ENCODE measurements at places on chromosomes 1 and 21. TPM values are rescaled to one million over a fixed set of nuclear protein-coding genes. Genes with fewer than 3 reads are reported as not detected.

DNA sequence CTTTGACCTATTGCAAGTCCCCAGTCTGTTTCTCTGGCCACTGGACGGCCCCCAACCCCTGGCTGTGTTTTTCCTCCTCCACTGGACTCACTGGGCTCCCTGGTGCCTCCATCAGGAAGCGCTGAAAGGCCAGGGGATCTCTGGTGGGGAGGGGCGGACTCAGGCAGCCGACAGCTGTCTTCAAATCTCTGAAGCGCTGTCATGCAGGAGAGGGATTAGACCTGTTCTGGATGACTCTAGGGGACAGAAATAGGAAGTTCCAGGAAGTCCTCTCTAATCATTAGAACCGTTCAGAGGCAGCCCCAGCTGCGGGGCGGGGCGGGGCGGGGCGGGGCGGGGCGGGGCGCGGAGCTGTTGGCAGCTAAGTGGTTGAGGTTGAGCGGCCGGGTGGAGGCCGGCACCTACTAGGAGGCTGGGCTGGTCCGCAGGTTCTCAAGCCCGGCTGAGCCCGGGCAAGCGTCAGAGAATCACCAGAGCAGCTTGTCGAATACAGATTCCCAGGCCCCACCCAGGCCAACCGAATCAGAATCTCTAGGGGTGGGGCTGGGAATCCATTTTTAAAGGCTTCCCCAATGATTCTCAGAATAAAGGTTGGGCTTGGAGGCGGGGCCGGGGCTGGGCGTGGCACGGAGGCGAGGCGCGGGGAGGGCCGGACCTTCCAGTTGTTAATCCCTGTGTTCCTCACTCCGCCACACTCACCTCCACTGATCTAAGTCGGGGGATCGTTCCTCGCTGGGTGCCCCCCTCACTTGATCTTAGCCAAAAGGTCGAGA is 11.4 kb upstream of the PHLDA3 start:
- peak; percentile 74 for DNase-seq
- H3K27ac ChIP-seq, result no peak overlapping the region
- H3K4me3 ChIP-seq, result peak overlapping the region; percentile 49
- peaks cover 2% of the 10 kb centered on the region for H3K36me3 ChIP-seq

DNA sequence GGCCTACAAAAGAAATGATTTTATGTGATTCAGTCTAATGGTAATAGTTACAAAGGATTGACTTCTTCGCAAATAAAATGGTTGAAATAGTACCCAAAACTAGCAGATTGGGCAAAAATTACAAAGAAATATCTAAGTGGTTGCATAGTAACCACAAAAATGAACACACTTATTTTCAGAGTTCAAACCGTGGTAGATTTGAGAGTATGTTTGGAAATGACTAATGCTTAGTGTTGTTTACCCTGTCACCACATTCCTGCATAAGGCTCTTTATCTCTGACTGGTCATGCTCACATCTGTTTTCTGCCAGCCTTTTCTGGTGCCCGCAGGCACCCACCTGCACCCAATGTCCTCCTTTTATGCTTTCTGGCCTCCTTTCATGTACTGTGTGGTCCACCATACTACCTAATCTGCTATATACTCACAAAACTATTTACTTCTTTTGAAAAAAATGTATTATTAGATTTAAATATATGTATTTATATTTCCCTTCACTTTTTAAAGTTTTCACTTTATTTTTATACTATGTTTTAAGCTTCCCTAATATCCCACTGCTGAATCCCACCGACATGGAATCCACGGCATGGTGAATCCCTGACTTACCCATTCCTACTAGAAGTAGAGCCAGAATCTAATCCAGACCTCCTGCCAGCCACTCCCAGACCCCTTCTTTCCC is 30.3 kb downstream of the PTPRC start:
- H3K4me1 ChIP-seq, result peaks cover 92% of the 10 kb centered on the region
- H3K36me3 ChIP-seq, result peaks cover 62% of the 10 kb centered on the region
- peak overlapping the region; percentile 63 for H3K4me3 ChIP-seq
- H3K27ac ChIP-seq, result peak overlapping the region; percentile 96
- DNase-seq, result peak; percentile 65

DNA sequence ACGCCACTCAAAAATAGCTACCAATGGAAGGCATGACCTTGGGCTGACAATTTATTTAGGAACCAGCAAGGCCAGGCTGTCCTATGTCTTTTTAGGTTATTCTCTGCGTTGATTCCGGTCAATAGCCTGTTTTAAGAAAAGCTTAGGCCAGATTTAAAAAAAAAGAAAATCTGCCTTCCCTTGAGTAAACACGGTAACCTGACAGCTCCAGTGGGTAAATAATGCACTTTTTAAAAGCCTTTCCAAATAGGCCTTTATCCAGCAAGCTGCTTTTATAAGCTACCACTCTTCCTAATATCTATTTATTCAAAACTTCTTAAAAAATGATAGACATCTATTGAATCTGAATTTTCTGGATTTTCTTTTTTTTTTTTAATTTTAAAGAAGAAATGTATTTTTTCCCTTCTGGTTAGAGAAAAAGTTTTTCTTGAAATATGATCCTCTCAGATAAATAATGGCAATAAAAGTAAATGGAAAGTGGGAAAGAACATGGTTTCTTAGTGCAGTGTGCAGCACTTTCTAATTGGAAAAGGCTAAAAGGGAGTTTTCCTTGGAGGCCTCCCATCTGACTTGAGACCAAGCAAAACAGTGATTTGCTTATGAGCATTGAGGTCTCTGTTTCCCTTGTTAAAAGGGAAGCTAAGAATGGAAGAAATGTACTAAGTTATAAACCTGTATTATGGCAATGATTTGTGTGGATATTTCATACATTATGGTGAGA is 281.0 kb upstream of the RUNX1 start:
- H3K27me3 ChIP-seq, result peaks cover 2% of the 10 kb centered on the region
- H3K27ac ChIP-seq, result no peak overlapping the region
- H3K4me3 ChIP-seq, result no peak overlapping the region
- no peaks in the 10 kb centered on the region for H3K36me3 ChIP-seq
- no peak for DNase-seq
- H3K4me1 ChIP-seq, result peaks cover 19% of the 10 kb centered on the region

DNA sequence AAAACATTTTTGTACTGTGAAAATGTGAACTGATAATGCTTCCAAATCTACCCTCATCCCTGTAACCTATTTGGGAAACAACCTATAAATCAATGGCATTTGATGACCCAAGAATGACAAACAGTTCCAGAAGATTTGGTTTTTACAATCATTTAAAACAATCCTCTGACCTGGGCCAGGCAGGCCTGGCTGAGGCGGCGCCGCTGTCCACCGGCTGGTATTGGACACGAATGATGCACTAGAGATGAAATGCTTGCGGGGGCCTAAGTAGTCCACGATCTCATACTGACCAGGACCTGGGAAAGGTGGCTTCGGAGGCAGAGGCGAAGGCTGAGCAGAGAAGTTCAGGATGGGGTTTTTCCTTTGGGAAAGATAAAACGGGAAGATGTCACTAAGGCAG is 41.5 kb downstream of the GRHL3 start:
- peaks cover 14% of the 10 kb centered on the region for H3K4me1 ChIP-seq
- no peak overlapping the region for H3K27ac ChIP-seq
- no peak overlapping the region for H3K4me3 ChIP-seq
- no peak for DNase-seq
- H3K27me3 ChIP-seq, result no peaks in the 10 kb centered on the region
- H3K36me3 ChIP-seq, result peaks cover 1% of the 10 kb centered on the region

- peak overlapping the region; percentile 89 for H3K27ac ChIP-seq
- H3K36me3 ChIP-seq, result peaks cover 1% of the 10 kb centered on the region
- H3K27me3 ChIP-seq, result no peaks in the 10 kb centered on the region
- H3K4me1 ChIP-seq, result peaks cover 33% of the 10 kb centered on the region
- peak overlapping the region; percentile 96 for H3K4me3 ChIP-seq
- peak; percentile 44 for DNase-seq
Observed at GRCh38 chr1:160030657-160031364, 979 bp downstream of the PIGM start.

Gene SEC16B
- total RNA-seq, result not detected

Gene RBP7
- not detected for total RNA-seq

Gene UHMK1
- total RNA-seq, result 51.0 TPM
